Thyroid gland (tissue), 4 donors: ENCODE measurements at places on chromosomes 6 and 20. TPM values are rescaled to one million over a fixed set of nuclear protein-coding genes. Genes with fewer than 3 reads are reported as not detected.

MYL9 gene
- total RNA-seq = 67.1 TPM

SLC35F1 gene
- 0.78 TPM for total RNA-seq

CFB gene
- total RNA-seq = 11.4 TPM

PTGIS gene
- 41.2 TPM for total RNA-seq

TMEM217 gene
- 3.8 TPM for total RNA-seq

DNA sequence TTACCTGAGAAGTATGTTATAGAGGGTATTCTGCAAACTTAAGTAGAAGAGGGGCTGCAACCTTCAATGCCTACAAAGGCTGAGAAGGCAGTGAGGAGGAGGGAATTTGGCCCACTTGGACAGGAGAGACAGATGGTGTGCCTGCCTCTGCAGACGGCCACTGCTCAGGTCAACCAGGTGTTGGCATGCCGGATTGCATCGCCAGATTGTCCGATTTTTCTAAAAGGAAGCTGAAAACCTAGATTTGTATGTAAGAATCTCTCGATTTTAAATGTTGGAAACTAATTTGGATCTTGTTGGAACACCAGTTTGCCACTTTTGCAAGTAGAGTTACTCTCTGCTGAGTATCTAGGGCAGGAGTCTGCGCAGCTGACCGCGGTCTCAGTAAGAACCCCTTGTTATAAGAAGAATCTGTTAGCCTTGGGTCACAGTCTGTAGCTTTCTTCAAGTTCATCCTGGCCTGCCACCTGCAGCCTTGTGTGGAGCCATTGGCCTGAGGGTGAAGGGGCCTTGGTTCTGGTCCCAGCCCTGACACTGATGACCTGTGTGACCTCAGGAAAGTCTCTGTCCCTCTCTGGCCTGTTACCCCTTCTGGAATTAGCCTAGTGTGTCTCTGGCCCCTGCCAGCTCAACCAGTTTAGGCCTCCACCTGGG is 54.4 kb downstream of the TGM2 start:
- no peak for DNase-seq

GRCh38 chr20:54793291-54793992 is 318.0 kb downstream of the DOK5 start:
- DNase-seq = no peak

- no peak for DNase-seq
Measured at GRCh38 chr6:33839399-33840047, 35.7 kb upstream of the MLN start.

- DNase-seq = no peak
Measured at GRCh38 chr6:7975764-7976146, 65.2 kb upstream of the TXNDC5 start.

DNA sequence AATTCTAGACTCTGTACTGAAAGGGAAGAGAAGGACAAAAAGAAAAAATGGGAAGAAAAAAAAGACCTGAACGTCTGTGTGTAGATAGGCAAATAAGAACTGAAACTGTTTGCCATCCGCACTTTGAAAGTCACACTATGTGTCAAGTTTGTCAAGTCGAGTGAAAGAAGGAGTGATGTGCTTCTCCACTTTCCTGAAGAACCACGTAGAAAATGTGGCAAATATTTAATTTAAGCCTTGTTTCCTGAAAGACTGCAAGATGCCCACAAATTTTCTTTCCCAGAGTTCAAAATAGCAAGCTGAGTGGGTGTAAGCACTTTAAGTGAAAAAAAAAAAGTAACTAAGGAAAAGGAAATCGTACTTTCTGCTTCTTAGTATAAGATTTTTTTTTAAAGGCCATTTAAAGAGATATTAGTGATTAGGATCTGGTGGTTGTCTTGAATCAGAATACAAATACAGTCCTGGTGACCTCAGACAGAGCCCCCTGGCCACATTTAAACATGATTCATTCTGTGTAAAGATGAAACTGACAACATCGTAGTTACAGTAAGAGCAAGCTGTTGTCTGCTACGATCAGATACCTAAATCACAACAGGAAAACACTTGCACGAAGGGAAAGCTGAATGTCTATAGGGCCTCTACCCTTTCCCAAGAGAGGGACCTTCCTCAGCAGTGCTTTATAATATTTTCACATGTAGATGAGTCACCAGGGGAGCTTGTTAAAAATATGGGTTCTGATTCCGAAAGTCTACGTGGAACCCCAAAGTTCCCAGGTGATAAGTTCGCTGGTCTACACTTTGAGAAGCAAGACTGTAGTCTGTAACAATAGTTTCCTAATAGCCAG is 102.3 kb downstream of the HIVEP2 start:
- DNase-seq = no peak

DNA sequence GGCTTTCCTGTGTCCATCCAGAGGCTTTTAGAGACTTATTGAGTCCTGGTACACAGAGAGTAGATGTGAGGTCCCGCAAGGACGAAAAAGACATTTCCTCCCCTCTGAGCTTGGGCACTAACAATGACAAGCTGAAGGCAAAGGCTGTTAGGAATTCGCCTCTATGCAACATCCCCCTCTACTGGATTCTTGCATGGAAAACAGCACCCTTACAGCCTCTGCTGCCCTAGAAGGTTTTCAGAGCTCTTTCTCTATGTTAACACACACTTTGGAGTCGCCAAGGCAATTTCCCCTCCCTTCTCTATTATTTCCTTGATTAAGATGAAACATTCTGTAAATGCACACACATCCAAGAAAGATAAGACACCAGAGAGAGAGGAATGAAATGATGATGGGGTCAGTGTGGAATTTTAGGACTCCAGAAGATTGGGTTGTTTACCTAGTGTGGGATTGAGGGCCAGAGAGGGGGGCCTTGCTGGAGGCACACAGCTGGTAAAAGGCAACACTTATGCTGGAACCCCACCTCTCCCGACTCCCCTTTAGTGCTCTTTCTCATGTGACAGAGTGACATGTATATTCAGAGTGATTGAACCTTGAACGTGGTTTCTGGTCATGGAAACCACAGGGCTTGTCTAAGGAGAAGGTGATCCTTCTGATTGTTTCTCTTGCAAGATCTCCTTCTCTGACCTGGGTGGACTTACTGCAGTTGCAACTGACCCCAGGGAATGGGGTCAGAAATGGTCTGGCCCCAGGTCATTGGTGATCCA is 300.7 kb downstream of the CLIC5 start:
- peak; percentile 52 for DNase-seq

DNA sequence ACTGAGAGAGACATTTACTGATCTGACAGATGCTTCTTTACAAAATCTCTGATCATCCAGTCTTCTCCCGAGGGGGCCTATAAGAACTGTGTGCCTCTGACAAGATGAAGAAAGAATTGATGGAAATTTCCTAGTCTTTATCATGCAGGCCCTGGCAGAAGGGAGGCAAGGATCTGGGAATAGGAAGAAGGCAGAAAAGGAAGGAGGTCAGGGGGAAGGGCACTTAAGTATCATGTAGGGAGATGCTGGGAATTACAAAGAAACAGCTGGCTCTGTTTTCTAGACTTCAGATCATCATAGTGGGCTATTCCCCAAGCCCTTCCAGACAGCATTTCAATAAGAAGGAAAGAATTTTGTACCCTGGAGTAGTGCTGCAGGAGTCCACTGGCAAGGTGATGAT is 243.3 kb upstream of the MOCS1 start:
- DNase-seq = no peak

DNA sequence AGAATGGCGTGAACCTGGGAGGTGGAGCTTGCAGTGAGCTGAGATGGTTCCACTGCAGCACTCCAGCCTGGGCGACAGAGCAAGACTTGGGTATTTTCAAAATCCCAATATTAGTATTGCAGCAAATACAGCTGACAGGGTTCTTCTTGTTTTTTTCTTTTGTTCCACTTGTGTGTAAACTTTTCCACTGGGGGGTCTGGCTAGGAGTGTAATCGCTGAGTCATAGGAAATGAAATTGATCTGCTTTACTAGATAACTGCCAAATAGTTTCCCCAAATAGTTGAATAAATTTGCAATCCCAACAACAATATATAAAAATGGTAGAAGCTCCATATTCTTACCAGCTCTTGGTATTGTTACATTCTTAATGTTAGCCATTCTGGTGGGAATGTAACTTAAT is 526.0 kb upstream of the SOX4 start:
- DNase-seq = no peak
